ENCODE measurements at places on chromosomes 13 and 19.

- no peak for DNase-seq
Observed at GRCh38 chr13:59607780-59608233, 555.9 kb downstream of the DIAPH3 start.

DNA sequence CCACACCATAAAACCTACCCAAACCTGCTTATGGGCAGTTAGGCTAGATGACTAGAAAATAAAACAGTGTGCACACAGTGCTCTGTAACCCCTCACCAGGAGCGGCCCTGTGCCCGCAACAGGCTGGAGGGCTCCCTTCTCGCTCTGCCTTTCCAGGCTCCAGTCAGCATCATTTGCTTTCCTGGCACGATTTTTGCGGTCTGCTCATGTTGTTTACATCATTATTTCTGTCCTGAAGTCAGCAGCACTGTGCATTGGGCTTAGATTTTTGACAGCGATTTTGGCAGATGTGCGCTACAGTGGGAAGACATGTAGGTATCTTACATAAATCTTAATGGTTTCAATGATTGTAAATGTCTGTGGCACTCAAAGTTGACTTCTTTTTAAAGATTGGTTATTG is 344.0 kb downstream of the MTUS2 start:
- no peak for DNase-seq

GRCh38 chr19:44925114-44925891 is 10.9 kb downstream of the APOC1 start:
- DNase-seq: no peak

- DNase-seq: no peak
Observed at GRCh38 chr13:95920485-95920884, 132.7 kb downstream of the UGGT2 start.

DNA sequence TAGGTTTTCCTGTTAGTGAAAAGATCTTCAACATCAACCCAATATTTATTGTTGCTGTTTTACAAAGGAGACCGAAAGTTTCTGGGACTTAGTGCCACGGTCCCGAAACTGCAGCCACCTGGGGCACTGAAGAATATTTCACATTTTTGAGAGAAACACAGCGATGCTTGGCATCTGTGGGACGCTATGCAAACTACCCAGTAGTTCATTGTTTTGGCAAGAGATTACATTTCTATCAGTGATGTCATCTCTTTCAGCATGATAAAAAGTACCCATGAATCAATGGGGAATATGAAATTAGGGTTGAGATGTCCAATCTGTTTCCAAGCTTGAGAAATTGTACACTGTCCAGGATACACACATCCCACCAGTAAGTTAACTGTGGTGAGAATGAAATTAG is 43.9 kb downstream of the TGDS start:
- DNase-seq: no peak

GRCh38 chr19:32599736-32600157 is 18.8 kb downstream of the PDCD5 start:
- DNase-seq: no peak

GRCh38 chr19:44723299-44723951 is 24.5 kb downstream of the CEACAM16 start:
- DNase-seq: no peak

- DNase-seq: no peak
Observed at GRCh38 chr13:48066310-48066989, 28.5 kb downstream of the MED4 start.

DNA sequence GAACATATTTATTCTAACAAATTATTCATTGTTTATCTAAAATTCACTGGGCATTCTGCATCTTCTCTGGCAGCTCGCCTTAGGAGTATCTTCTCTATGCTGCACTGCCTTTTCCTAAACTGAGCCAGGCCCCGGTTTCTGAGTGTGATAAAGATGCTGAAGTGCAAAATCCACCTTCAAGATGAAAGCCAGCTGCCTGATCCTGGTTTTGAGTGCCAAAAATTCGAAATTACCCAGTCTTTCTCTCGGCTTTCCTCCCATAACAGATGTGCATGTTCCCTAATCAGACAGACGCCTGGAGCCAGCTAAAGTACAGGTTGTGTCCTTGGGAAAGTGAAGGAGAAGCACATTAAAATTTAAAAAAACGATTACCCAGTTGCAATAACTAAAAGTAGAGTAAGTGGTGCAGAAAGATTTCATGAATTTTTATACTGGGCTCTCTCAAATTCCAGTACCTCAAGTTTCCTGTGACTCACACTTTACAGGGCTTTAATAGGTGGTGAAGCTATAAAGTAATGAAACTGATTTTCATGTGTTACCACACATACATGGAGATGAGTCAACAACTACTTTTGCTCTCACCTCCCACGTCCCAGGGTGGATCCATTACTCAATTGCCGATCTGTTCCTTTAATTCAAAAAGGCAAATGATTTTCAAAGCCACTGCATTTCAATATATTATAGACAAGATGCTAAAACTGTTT is 65.0 kb upstream of the GTF2F2 start:
- DNase-seq: no peak

- no peak for DNase-seq
Observed at GRCh38 chr19:49799798-49800376, 13.2 kb downstream of the FUZ start.

DNA sequence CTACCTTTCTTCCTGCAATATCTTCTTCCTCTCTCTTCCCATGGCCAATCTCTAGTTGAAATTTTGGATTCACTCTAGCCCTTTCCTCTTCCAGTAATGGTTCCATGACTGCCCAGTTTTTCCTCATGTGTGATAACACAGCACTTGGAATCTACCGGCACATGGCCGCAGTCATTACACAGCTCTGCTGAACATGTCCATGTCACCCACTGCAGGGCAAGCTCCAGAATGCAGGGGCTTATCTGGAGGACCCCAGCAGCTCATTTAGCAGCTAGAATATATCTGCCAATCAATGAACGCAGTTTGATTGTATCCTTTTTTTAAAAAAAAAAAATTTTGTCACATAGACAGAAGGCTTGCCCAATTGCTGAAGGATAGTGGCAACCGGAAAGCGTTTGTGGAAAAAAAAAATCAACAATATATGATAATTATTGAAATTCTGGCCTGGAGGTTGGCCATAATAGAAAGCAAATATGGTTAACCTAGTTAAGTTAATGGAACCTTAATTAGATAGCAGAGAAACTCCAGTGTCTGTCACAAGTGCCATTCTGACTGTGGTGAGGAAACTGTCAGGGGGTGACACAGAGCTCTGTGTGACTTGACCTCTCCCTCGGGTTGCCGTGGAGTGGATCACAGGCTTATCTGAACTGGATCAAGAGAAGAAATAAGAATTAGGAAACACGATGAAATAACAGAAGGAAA is 426.7 kb downstream of the LIG4 start:
- DNase-seq: no peak

DNA sequence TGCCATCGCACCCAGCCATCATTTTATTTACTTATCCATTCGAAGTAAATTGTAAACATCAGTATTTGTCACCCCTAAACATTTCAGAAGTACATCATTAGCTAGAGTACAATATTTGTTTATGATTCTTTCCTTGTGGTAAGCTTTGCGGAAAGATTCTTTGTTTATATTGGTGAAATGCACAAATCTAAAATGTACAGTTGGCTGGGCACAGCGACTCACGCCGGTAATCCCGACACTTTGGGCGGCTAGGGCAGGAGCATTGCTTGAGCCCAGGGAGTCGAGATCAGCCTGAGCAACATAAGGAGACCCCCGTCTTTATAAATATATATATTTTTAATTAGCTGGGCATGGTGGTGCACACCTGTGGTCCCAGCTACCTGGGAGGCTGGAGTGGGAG is 10.1 kb downstream of the LGALS7B start:
- DNase-seq: no peak

DNA sequence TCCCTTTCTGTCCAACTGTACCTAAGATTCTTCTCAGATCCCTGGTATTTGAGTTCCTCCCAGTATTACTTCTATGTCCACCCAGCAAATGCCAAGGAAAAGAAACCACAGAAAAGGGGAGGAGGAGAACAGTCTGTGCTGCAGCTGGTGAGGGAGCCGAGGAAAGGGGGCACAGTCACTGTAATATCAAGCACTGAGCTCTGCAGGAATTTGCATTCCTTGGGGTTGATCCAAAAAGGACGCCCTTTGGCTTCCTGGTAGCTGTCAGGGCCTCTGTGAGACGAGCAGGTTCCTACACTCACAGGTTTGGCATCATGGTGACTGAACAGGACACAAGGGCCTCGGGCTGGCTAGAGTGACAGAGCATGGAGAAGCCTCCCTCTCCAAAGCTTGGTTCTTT is 273.4 kb downstream of the NHLRC3 start:
- DNase-seq: no peak

DNA sequence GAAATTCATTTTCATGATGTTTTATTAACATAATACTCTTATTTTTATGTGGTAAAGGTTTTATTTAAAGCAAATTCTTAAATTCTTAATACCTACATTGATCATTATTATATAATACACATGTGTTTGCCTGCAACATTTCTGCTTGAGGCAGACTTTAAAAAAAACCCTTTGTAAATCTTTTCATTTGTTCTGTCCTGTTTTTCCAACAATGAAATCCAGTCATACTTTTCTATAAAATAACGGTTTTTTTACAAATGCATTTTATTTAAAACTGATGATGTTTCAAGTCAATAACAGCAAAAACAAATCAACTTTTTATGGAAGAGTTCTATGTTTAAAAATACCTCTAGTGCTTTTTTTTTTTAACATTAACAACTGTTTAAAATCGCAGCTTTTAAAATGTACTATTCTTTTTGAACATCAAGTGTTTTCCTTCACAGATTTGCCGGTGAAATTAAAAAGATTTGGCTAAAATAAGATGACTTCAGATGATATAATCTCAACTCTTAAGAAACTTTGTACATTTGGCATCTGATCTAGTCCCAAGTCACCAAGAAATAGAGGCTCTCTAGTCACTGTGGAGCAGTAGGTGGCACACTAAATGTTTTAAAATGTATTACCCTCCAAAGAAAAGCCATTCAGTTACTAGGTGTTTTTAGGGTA is 5.1 kb downstream of the POU4F1 start:
- DNase-seq: no peak

GRCh38 chr13:113509989-113510388 is 19.5 kb upstream of the DCUN1D2 start:
- DNase-seq: no peak

DNA sequence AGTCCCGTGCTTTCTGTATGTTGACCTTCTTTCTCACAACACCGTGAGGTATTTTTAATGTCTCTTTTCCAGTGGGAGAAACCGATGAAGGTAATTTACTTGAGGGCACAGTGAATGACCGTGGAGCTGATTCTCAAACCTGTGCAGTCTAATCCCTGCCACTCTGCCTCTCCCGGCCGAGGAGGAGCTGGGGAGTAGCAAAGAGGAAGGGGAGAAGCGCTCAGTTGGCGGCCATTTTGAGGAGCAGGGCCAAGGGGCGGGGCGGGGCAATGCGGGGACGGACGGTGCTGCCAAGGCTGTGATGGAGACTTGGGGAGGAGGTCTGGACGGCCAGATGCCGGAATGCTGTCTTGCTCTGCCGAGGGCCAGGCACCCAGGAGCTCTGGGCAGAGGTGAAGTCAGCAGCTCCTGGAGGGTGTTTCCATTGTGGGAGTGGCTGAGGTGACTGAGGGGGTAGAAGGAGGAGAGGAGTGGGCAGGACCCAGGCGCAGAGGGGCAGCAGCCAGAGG is 12.4 kb upstream of the RANBP3 start:
- DNase-seq: no peak

GRCh38 chr13:70714993-70715392 is 606.7 kb upstream of the KLHL1 start:
- no peak for DNase-seq

GRCh38 chr19:48836089-48837017 is at the start of gene HSD17B14:
Gene HSD17B14, minus strand, starts transcription at chr19:48836491. Its CDS starts 80 bp downstream, at chr19:48836411.
- no peak for DNase-seq

GRCh38 chr13:85737952-85738351 is 61.3 kb downstream of the SLITRK6 start:
- no peak for DNase-seq

GRCh38 chr13:57823704-57824103 is 192.2 kb downstream of the PCDH17 start:
- DNase-seq: no peak

GRCh38 chr13:60338754-60339153 is 58.3 kb upstream of the TDRD3 start:
- DNase-seq: no peak

GRCh38 chr13:111535523-111535811 is 215.0 kb downstream of the TEX29 start:
- no peak for DNase-seq

- no peak for DNase-seq
Observed at GRCh38 chr19:31572976-31573298, 223.7 kb upstream of the TSHZ3 start.

GRCh38 chr13:74438901-74439300 is 304.7 kb upstream of the KLF12 start:
- no peak for DNase-seq

GRCh38 chr13:67136157-67136556 is 94.0 kb downstream of the PCDH9 start:
- DNase-seq: no peak
